Choroid plexus epithelial cell (primary cell): ENCODE measurements at places on chromosomes 2 and 18.

GRCh38 chr18:74444104-74444503, 13.0 kb downstream of the DIPK1C start:
- DNase-seq: no peak

DNA sequence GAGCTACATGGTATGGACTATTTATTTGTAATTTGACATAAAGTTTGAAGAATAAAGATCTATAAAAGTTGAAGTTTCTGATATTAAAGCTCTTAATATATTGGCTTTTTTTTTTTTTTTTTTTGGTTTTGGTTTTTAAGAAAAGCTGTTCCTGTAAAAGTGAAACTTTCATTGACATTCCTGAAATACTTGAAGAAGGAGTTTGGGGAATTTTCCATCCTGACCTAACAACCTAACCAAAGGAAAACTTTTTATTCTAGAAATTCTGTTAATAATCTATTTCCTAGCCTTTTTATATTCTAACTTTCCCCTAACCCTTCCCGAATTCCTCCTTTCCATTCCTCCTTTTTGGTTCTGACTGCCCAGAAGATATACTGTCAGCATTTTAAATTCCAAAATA, 83.7 kb downstream of the ACSL3 start:
- peak; percentile 39 for DNase-seq

- DNase-seq: peak; percentile 50
Measured at GRCh38 chr2:168571061-168571460, 115.0 kb downstream of the CERS6 start.

DNA sequence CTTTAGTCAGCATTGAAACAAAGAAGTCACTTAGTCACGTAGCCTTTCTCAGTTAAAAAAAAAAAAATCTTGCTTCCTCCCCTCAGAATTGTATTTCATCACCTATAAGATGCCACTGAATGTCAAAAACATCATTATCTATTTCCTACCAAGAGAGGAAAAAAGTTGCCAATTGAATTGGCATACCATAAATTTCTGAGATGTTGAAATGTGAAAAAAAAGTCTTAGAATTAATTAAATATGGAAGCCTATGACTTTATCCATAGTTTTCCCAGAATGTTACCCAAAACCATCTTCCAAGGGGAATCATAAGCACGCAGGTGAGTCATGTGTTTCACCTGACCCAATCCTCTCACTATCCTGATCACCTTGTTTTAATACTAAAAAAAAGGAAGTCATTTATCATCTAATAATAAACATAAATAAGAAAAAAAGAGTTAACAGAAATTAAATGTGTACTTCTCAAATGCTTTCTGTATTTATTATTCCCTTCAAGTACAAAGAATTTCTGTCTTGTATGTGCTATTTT, 205.7 kb downstream of the TCF4 start:
- no peak for DNase-seq

DNA sequence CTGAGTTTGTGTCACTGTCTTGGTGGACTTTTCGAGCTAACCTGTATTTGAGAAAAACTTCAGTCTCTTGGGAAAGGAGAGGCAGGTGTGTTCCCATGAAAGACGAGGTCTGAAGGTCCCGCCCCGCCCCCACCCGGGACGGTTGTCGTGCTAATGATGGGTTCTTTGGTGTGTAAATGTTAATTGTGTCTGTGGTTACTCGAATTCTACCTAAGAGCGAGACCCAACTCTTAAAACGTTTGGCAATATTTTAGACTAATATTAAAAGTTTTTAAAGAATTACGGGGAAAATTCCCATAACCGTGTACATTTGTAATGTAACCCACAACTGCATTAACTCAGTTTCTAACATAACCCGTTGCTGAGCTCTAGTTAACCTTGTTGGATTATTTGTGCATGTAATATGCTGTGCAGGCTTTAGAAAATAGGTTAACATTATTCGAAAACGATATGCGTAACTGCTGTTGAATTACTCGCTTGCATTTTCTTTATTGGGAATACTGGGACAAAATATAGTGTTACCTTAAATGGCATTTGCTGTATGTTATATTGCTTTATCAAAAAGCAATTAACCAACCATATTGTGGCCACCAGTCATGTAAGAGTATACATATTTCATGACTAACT, 833 bp downstream of the EPB41L5 start:
- no peak for DNase-seq

DNA sequence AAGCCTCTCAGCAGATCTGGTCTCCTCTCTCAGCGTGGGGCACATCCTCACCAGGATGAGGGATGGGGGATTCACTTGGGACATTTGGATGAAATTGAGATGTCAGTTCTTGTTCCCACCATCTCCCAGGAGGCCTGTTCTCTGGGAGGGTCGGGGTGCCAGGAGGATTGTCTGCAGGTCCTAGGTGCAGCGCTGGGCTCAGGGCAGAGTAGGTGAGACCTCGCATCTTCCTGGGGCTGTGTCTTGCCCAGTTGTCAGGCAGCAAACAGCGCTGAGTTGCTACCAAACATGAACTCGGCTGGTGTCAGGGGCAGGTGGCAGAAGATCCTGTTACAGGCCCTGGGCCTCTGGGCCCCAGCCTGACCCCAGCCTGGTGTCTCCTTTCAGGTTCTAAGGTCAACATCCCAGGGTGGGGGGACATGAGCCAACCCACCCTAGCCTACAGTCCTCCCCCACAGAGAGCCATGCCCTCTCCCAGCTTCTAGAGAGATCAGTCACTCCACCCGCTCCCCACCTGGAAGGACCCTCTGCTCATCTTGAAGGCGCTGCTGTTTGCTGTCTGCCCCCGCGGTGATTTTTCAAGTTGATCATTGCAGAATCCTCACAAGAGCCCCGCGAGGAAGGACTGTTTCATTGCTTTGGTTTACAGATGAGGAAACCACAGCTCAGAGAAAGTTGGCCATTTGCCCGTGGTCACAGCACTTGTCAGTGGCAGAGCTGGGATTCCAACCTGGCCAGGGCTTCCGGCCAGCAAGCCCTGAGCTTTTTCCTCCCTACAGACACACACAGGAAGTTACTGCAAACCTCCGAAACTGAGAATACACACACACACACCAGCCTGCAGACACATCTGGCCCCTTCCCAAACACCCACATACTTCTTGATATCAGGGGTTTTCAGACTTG, 83.9 kb downstream of the STPG4 start:
- peak; percentile 93 for DNase-seq

DNA sequence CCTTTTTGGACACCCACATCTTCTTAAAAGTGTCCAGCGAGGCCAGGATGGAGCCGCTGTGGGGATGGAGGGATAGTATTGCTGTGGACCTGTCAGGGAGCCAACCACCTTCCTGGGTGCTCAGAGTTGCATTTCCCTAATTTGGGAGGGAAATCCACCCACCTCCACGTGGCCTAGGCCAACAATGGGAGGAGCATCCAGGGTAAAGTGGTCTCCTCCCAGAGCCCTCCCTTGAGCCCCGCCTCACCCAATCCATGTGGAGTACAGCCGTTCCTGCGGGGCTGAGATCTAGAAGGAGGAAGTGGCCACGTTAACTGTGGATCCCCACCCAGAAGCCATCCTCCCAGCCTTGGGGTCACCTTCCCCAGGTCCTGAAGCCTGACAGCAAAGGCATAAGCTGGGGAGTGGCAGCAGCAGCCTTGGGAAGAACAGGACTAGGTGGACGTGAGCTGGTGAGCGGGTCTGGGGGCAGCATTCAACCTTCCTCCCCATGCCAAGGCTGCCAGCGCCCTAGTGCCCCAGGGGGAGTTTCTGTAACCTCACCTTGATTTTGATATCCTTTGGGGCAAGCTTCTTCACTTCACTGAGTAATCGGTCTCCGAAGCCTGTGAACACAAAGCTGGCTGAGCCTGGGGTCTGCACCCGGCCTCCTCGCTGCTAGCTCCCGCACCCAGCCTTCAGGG, 6.8 kb downstream of the ACTR1B start:
- no peak for DNase-seq

GRCh38 chr2:231604101-231604684, 11.5 kb downstream of the TEX44 start:
- DNase-seq: no peak

- no peak for DNase-seq
Measured at GRCh38 chr2:204226305-204226880, 289.8 kb downstream of the ICOS start.

GRCh38 chr2:69693059-69693774, 48.7 kb upstream of the ANXA4 start:
- DNase-seq: no peak

- peak; percentile 71 for DNase-seq
Measured at GRCh38 chr18:68847219-68847837, 49.4 kb downstream of the CCDC102B start.

- DNase-seq: no peak
Measured at GRCh38 chr2:238820916-238821315, 27.0 kb upstream of the TWIST2 start.

DNA sequence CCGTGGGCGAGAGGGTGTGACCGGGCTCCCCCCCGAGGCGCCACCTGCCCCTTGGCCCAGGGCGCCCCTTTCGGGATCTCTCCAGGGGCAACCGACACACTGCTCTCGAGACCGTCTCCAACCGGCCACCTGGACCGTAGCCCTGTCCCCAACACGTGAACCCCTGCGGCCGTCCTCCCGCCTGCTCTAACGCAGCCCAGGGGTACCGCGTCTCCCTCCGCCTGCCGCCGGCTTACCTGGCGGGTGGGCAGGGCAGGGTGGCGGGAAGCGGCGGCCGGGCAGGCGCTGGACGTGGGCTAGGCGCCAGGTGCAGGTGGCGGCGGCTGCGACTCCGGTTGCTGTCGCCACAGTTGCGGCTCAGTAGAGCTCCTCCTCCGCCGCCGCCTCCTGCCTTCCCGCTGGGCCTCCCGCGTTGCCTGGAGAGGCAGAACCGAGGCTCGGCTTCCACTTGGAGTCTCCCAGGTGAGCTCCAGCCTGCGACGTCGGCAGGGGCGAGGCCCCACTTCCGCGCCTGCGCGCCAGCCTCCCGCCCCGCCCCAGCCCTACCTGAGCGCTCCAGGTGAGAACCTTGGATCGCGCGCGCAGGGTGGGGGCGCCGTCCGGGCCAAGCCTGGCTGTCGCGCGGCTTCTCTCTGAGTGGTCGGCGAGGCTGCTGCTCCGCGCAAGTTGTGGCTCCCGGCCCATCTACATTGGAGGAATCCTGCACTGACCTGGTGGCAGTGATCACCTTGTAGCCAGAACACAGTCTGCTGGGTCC, at the start of gene GALNT3:
GALNT3 (minus strand) TSS at position 469 of the 757 bp plus-strand sequence. CDS start 23,547 bp downstream, outside the sequence.
- no peak for DNase-seq

DNA sequence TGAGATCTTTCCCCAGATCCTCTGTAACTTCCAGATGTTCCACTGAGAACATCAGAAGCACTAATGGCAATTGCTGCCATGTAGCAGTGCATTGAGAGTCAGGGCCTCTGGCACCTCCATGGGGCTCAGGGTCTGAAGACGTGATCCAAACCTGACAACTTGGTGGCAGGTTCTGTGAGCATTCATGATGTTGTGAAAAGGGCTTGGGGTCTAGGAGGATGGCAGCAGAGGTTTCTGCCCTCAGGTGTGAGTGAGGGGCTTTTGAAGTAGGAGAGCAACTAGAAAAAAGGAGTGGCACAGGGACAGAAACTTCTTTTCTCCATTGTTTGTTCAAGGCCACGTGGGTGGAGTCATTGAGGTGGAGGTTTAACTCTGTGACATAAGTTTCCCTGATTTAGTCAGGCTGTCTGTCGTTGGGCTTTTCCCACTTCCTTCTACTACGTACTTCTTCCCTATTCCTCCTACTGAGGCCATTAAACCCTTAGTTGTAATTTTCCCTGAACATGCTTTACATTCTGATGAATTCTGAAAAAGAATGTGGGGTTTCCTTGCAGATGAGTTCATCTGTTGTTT, 13.1 kb downstream of the CFLAR start:
- peak; percentile 80 for DNase-seq

DNA sequence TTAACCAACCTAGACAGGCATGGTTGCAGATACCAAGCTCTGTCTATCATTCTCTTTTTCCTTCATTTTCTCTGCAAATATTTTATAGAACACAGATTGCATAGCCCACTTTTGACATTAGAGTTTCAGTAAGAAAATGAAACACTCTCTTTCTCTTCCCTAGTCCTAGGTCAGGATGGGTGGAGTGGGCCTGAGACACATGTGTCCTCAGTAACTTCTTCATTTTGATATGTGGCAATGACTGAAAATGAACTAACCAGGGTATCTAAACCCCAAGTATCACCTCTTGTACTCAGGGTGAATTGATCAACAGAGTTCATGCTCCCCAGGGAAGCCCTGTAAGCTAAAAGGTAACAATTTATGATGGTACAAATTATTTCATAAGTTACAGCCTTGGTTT, 37.0 kb upstream of the KYNU start:
- no peak for DNase-seq

- no peak for DNase-seq
Measured at GRCh38 chr2:226658555-226658954, 141.1 kb downstream of the IRS1 start.

GRCh38 chr2:43810452-43810851, 28.2 kb downstream of the ABCG5 start:
- DNase-seq: no peak

- DNase-seq: peak; percentile 12
Measured at GRCh38 chr2:226797289-226797988, 2.2 kb downstream of the IRS1 start.

GRCh38 chr2:45120546-45120945, 111.3 kb upstream of the SIX2 start:
- no peak for DNase-seq

- peak; percentile 69 for DNase-seq
Measured at GRCh38 chr2:27855476-27855875, 34.7 kb downstream of the RBKS start.

GRCh38 chr2:9191041-9191481, 15.6 kb upstream of the ASAP2 start:
- peak; percentile 89 for DNase-seq
